LHCN-M2 (cell line): ENCODE measurements at places on chromosomes 4 and X. TPM values are rescaled to one million over a fixed set of nuclear protein-coding genes. Genes with fewer than 3 reads are reported as not detected.

GRCh38 chrX:20980426-20980825, 393.8 kb upstream of the CNKSR2 start:
- no peak for DNase-seq

DNA sequence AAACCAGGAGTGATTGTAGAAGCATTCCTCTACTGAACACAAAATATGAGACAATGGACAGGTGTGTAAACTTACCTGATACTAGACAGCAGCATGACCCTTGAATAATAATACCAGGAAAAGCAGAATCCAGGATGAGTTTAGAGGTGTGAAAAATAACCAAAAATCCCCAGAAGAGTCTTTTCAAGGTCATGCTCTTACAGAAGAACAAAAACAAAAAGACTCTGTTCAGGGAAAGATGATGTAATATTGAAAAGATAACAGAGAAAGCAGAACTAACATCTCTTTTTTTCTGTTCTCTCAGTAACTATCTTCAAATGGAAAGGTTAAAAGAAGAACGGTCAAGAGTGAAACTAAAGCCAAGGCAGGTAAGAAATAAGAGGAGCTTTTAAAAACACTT, 14.0 kb upstream of the ARHGAP10 start:
- DNase-seq: no peak

The THAP6 gene
- total RNA-seq: 16.5 and 18.5 TPM in 2 replicates

DNA sequence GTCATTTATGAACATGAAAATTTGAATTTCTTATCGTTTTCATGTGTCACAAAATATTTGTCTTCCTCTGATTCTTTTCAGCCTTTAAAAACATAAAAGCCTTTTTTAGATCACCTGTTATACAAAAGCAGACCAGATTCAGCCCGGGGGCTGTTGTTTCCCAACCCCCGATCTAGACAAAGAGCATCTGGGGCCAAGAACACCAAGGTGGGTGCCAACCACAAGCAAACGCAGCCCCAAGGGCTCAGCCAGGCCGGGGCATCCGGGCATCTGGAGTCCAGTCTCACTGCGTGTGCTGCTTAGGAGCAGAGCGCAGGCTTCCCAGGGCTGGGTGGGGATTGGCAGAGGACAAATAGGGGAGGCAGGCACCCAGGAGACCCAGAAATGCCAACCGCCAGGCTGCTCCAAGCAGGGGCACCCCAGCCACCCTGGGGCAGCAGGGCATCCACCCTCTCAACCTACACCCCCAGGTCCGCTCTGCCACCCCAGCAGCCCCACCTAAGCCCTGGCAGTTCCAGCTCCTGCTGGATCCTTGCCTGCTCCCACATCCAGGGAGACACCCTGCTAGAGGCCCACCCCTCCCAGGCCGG, 78.0 kb downstream of the HMX1 start:
- no peak for DNase-seq

The MAGEB2 gene
- not detected in 2 replicates for total RNA-seq

DNA sequence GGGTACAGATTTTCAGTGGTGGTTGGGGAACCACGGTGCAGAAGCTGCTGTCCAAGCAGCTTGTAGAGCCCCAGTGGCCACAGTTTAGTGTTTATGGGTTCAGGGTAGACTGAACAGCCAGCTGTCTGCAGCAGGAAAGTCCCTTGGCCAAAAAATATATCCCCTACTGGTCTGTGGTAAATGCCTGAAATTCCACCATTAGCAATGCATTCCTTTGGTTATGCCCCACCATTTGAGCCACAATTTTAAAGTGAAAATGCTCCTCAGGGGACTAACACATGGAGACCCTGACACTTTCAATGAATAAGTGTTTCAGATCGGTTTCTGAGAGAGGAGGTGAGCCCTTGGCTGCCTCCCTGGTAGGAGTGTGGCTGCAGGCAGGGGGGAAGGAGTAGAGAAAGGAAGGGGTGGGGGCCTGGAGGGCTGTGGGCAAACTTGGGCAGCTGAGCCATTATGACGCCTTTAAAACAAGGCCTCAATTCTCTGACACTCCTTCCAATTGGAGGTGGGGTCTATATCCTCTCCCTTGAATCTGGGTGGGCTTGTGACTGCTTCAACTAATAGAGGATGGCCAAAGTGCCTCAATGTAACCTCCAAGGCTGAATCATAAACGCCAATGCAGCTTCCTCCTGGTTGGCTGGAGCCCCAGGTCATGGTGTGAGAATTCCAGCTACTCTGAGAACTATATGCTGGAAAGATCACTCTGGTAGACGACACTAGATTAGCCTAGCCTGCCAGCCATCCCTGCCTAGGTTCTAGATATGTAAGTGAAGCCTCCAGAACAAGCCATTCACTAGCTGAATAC, 75.8 kb upstream of the ATP6AP2 start:
- DNase-seq: peak; percentile 86

The MAGEA4 gene
- not detected in 2 replicates for total RNA-seq

DNA sequence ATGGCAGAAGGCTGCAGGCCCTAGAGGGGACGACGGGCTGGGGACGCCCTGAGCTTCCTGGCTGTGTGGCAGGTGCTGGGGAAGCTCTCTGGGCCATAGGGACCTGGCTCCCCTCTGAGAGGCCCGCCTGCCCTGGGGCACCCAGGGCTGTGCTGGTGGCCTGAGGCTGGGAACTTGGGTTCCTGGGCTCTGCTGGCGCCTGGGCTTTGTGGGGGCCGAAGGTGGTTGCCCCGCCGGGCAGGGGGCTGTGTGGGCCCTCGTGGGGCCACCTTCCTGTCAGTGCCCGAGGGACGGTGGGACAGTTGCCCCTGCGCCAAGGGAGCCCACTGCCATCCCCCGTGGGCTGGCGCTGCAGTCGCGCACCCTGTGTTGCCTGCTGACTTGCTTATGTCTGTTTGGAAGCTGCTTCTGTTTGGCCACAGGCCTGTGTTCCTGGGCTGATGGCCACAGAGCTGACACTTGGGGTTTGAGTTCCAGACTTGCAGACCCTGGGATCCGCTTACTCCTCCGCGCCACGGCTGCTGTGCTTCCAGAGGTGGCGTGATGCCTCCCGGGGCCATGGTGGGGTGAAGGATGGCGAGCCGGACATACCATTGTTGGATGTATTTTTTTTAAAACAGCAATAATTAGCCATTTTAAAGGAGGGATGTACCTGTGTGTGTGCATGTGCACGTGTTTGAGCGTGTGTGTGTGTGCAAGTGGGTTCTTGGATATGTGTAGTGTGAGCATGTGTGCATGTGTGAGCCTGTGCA, 8.5 kb downstream of the NAT8L start:
- no peak for DNase-seq

The GAGE13 gene
- not detected in 2 replicates for total RNA-seq

DNA sequence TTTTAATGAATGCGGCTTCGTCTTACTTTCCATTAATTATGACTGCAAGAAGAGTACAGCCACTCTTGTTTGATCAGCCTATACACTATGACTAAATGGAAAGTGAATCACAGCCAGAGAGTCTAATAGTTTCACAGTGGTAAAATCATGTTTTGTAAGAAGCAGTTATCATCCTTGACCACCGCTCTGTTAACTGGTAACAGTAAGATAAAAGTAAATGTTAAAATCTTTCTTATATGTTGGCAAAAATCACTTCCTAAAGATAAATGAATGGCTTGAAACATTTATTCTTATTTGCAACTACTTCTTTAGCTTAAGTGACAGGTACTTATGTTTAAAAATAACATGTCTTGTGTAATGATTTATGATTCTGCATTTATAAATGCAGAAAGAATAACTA, 13.2 kb downstream of the GALNT7 start:
- peak; percentile 82 for DNase-seq

GRCh38 chr4:100420571-100420970, 97.3 kb downstream of the EMCN start:
- peak; percentile 23 for DNase-seq

DNA sequence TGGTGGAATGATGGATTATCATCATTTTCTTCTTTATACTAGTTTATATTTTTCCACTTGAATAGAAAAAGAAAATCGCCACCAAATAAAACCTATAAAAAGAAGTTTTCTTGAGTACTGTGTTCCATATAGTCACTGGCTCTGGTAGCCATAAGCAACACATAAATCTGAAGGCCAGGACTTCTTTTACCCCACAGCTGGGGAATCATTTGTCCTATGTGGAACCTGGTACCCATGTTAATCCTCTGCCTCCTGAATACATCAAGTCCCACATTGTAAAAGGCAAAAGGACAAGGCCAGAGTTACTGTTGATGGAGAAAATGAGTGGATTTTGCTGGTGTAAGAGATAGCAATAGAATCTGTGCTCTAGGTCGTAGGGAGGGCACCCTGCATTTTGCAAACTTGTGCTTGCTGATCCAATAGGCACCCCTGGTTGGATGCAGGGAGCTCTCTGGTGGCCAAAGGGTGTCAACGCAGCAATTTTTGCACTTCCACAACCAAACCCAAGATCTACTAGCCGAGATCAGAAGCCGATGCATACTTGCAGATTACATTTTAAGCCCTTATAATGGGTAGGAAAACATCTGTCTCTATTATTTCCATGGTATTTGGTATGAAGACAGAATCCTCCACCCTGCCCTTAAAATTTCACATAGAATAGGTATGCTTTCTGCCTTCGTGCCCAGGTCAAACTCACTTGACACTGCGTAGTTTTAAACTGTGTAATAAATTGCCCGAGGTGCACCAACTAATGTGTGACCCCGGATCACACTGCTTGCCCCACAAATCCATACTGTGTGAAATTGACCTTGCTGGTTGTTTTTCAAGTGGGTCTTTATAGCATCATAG, 146.2 kb upstream of the SCML1 start:
- DNase-seq: peak; percentile 66

DNA sequence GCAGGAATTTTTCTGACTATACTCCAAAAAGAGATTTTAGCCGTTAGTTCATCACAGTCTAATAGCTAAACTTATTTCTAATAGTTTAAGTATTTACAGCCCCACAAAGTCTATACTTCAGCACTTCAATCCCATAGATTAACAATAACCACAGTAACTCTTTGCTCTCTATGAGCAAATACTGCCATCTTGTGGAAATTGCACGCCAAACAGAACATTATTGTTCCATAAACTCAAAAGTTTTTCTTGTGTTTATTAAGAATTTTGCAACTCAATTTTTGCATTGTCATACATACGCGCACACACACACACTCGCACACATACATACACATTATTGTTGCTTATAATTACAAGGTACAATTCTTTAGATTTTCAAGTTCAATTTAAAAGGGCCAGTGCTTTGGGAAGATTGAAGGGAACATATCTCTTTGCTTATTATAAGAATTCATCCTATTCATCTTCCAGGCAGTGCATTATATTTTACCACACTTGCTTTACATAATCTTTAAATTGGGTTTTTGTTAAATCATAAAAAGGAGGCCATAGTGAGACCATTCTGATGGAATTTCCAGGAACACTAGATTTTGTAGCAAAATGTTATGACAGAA, 63.8 kb upstream of the ATOH1 start:
- DNase-seq: peak; percentile 34

The NOX1 gene
- not detected in 2 replicates for total RNA-seq

- no peak for DNase-seq
These were observed 45.2 kb downstream of the C4orf50 start for GRCh38 chr4:5973033-5973432.

The SMIM10L2A gene
- 0.11 TPM in 1 of 2 replicates, not detected in the other for total RNA-seq

GRCh38 chr4:38670109-38670901, 6.3 kb downstream of the KLF3 start:
- DNase-seq: no peak

GRCh38 chr4:154630324-154630723, 17.9 kb upstream of the FGG start:
- no peak for DNase-seq
